ENCODE measurements at places on chromosomes 6 and 20.
A peak's percentile ranks its signal among the peaks of the same experiment; 100 is the strongest.

GRCh38 chr6:100464903-100465700, at the start of gene SIM1:
Gene SIM1 (minus strand): TSS chr6:100464921. CDS start chr6:100463468, 1,453 bp downstream.
- no peak for DNase-seq

- DNase-seq: no peak
Measured at GRCh38 chr20:19943061-19943521, 74.1 kb upstream of the NAA20 start.

DNA sequence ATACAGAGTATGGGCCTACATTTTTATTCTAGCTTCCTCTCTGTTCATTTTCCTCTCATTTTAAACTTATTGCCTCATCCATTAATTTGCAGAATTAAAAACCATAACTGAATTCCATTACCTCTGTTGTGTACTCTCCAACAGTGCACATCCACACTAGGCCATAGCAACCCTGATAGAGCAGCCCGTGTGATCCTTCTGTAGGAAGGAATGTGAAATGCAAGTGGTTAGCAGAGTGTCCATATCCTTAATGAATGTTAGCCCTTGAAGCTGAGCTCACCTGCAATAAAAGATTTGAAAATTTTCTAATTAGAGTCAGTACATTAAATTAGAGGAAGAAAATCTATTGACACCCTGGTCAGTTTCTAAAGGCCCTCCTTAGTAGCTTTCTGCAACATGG, 6.5 kb upstream of the GRIK2 start:
- DNase-seq: peak; percentile 21

GRCh38 chr6:109349419-109349987, 32.8 kb downstream of the CD164 start:
- no peak for DNase-seq
